ENCODE measurements at places on chromosomes 11 and 22.
A peak's percentile ranks its signal among the peaks of the same experiment; 100 is the strongest.

DNA sequence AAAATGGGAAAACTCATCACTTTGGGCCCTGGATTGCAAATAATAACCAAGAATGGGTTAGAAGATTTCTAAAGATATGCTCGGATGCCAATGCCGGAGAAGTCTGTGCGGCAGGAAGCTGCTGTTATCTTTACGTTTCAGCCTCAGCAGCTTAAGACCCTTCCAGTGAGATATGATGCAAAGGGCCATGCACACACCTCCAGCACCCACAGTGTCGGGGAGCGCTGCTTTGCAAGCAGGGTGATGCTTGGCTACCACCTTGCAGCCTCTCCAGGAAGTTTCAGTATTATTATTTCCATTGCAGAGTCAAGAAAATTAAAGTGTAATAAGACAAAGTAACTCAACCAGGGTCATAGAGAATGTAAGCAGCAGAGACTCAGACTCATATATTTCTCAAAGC lies 37.3 kb downstream of the LARGE1 start:
- DNase-seq: no peak

GRCh38 chr11:130533871-130534270 lies 85.4 kb downstream of the ADAMTS15 start:
- no peak for DNase-seq

DNA sequence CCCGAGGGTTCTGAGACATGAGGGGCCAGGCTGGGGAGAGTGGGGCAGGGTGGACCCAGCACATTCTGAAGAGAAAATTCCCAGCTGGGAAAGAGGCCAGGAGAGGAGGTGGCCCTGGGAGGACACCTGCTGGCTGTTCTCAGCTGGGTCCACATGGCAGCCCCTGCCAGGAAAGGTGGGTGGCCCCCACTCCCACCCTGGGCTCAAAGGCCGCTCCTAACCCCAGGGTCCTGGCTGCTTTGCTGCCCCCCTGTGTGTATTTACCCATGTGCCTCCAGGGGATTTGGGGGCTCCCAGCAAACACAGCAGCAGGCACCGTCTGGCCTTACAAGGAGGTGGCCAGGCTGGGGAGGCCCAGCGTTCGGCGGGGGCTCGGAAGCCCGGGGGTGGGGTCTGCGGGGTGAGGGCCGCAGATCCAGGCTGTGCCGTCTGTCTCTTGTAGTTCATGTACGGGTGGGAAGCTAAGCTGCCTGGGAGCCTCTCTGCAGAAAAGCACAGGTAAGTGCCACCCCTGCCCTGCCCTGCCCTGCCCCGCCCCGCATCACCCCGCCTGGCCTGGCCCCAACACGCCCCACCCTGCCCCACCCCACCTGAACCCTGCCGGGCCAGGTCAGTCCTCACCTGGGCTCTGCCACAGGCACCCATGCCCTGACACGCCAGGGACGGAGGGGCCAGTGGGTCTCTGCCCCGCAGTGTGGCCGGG lies 10.6 kb downstream of the MUC5B start:
- DNase-seq: no peak

DNA sequence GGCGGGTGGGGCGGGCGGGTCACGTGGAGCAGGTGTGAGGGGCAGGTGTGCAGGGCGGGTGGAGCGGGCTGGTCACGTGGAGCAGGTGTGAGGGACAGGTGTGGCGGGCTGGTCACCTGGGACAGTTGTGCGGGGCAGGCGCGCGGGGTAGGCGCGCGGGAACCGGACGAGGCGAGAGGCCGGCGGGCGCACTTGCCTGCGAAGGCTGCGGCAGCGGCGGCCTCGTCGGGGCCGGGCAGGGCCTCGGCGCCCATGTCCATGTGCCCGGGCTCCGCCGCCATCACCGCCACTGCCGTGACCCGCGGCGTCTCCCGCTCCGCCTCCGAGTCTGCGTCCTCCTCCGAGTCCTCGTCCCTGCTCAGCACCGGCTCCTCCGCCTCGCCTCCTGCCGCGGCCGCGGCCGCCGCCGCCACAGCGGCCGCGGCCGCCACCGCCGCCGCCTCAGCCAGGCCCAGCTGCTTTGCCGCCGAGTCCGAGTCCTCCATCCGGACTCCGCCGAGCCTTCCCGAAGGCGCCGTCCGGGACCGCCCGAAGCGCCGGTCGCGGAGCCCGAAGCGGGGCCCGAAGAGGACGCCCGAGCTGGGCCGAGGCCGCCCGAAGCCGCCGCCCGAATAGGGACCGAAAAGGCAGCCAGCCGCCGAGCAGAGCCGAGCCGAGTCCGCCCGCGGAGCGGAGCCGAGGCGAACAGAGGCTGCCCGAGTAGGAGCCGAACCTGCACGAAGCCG lies at the start of gene DEAF1:
TSS of gene DEAF1 (minus strand) at position 660 of the 725 bp plus-strand sequence. CDS start at position 485, 175 bp downstream.
- DNase-seq: peak; percentile 81

DNA sequence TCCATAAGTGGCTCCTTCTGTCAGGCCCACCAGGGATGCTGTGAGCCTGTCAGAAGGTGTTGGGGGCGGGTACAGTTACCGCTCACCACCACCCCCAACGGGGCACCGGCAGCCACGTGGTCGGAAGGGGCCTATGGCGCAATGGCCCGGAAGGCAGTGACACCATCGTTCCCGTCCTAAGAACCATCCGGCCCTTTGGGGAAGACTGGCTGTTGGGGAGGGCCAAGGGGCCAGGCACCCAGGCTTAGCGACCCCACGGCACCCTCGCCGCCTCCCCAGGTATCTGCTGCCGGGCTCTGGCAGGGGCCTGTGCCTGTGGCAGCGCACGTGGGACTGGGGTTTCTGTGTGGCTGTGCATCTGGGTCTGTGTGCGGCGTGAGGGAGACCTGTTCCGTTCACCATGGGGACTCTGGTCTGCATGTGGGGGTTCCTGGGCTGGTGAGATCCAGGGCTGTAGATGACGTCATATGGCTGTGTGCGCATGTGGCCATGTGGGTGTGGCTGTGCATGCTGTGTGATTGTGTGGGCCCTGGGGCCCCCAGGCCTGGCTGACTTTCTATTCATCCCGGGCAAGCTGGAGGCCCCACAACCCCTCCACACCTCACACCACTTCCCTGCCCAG lies 717 bp downstream of the OSM start:
- no peak for DNase-seq

DNA sequence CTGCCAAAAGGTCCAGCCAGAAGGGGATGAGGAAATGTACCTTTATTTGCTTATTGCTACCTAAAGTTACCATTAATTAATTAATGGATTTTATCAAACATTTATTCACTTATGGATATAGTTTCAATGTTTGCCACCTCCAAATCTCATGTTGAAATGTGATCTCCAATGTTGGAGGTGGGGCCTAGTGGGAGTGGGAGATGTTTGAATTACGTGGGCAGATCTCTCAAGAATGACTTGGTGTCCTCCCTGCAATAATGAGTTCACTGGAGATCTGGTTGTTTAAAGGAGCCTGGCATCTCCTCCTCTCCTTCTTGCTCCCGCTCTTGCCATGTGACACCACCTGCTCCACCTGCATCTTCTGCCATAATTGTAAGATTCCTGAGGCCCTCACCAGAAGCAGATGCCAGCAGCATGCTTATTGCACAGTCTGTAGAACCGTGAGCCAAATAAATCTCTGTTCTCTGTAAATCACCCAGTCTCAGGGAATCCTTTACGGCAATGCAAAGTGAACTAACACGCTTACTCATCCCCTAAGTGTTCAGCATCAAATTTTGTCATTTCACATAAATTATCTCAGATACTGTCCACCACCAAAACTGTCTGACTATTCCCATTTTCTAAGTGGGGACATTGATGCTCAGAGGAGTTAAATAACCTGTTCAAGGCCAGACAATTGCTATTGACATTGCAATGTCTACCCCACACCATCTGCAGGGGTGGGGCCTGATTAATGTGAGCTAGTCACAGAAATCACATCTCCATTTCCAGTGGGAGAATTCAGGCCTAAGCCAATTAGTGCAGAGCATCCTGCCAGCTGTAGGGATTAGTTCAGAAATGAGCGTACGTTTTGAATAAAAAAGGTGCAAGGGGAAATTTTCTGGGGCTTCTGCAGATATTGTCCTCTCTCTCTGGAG lies 51.6 kb upstream of the SYN3 start:
- DNase-seq: no peak

DNA sequence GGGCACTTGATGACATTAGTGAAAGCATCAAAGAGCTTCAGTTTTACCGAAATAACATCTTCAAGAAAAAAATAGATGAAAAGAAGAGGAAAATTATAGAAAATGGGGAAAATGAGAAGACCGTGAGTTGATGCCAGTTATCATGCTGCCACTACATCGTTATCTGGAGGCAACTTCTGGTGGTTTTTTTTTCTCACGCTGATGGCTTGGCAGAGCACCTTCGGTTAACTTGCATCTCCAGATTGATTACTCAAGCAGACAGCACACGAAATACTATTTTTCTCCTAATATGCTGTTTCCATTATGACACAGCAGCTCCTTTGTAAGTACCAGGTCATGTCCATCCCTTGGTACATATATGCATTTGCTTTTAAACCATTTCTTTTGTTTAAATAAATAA lies 10.6 kb downstream of the REXO2 start:
- DNase-seq: no peak

DNA sequence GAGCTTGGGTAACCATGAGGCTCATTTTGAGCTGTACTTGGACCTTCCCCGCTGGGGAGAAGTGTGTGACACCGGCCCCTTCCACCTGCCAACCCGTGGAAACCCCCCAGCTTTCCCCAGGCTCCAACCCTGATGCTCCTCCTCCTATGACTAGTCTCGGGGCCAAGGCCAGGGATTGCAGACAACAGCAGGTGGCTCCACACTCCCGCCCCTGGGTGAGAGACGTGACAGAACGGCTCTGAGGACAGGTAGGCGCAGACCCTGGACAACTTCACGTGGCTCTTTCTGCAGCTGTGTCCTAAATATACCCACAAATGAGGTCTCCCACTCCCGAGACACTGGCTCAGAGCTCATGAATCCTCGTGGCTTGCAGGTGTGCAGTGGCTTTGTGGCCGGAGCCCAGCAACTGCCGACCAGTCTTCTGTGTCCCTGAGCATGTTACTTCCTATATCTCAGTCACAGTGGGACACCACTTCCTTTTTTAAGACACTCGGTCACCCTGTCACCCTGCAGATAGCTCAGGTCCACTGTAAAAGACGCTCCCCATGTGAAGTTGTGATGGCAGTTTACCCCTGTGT lies 55.2 kb downstream of the NECTIN1 start:
- DNase-seq: no peak
